ENCODE measurements at places on chromosomes 13 and 19.
A peak's percentile ranks its signal among the peaks of the same experiment; 100 is the strongest.

- no peak for DNase-seq
These were observed 2.9 kb upstream of the FKRP start for GRCh38 chr19:46742926-46743480.

DNA sequence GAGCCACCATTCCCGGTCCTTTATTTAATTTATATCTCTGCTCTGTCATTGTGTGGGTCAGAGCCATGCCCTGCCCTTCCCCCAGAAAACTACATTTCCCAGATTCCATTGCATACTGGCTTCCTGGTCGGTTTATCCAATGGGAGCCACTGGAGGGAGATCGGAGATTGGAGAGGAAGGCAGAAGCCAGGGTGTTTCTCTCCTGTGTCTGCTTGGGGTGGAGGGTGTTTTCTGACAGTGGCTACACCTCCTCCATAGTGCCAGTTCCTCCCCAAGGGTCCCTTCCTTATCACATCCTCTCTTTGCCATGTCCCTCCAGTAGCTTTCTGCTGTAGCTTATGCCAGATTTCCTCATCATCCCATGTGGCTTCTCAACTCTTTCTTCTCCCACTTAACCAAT, 19.0 kb downstream of the OLFM2 start:
- peak; percentile 67 for DNase-seq

- no peak for DNase-seq
These were observed 138.1 kb downstream of the PTPRS start for GRCh38 chr19:5202553-5202952.

DNA sequence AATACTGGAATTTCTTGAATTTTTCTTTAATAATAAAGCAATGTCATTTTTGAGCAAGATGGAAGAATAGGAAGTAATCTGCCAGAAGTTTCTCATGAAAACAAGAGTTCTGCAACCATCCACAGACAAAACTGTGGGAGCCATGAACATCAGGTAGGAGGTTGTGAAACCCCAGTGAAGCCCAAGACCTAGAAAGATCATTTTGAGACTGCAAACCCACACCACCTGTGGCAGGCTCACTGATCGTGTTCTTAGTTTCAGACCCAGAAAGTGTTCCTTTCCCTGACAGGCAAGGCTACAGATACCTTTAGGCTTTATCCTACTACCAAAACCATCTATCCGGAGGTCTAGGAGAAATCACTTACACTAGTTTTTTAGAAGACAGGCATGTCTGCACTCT, 2189.8 kb upstream of the PCDH20 start:
- DNase-seq: no peak

DNA sequence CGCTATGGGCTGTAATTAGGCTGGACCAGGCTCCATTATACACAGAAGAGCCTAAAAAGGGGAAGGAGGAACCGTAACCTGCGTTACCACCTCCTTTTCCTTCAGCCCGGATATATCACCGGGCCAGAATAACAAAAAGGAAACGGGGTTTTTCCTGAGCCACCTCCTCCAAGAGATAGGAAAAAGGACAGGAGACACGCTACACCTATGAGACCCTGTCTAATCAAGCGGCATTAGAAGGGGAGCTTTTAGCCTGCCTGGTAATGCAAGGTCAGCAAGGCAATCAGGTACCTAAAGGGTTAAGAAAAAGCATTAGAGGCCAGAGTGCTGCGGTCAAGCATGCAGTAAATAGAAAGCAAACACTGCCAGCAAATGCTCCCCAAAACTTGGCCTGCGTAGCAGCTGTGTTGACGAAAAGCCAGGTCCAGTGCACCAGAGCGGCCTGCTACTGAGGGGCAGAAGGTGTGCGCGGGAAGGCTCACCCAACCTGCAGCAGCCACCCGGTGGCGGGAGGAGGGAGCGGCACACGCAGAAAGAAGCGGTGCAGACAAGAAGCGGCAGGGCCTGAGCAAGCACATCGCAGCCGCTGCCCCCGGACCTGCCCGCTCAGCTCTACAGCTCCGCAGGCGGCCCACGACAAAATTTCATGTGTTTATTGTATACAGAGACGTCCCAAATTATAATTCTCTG, 1466.1 kb downstream of the UQCRFS1 start:
- DNase-seq: no peak

- no peak for DNase-seq
These were observed 15.0 kb downstream of the TDRD3 start for GRCh38 chr13:60411983-60412382.

GRCh38 chr13:110879482-110879881, 35.4 kb downstream of the ANKRD10 start:
- no peak for DNase-seq

DNA sequence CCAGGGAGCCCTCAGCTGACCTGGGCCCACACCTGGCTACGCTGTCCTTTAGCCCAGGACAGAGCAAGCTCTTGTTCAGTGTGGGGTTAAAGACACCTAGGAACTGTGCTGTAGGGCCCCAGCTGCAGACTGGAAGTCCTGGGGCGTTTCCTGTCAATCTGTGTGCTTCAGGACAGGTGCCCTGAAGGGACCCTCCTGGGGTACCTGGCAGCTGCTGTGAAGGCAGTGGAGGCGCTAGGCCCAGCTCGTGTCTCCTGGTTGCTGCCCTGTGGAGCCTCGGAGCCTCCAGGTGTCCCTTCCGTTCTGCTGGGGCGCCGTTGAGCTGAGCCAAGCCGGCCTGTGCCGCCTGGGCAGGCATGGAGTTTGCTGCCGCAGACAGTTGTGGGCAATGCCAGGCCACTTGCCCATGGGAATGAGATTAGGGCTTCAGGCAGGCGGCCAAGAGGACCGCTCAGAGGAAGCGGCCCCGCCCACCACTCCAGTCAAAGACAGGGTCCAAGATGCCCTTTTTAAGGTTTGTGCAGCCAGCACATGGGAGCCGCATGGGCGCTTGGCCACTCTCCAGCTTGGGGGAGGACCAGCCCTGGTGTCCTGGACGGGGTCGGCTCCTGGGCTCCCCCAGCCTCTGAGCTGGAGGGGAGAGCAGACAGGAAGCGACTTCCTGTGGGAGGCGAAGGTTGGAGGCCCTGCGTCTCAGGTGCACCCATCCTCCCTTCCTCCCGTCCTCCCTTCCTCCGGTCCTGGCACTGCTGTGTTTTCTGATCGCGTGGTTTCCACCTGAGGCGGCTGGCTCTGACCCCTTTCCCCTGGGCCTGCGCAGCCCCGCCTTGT, 4.0 kb downstream of the PTBP1 start:
- no peak for DNase-seq

DNA sequence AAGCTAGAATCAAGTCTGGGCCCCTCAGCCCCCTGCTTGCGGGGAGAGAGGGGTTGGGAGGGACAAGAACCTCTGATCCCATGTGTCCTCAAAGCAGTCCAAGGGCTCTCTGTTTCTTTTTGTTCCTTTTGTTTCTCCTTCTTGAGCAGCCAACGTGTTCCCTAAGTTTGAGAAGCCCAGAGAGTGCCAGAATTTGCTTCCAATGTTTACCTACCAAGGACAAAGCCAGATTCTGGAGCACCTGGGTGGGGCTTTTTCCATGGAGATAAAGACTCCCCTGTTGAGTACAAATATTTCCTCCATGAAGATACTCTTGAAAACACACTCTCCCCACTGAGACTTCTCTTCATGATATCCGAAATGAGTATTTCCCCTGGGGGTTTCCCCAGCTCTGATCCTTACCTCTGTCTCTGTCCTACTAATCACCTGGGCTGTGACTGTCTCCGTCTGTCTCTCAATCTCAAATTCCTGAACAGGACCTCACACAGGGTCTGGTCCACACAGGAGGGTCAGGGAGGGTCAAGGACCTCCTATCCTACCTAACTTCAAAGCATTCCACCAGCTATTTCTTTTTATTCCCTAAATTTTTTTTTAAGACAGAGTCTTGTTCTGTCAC, 27.4 kb downstream of the CD177 start:
- DNase-seq: no peak

DNA sequence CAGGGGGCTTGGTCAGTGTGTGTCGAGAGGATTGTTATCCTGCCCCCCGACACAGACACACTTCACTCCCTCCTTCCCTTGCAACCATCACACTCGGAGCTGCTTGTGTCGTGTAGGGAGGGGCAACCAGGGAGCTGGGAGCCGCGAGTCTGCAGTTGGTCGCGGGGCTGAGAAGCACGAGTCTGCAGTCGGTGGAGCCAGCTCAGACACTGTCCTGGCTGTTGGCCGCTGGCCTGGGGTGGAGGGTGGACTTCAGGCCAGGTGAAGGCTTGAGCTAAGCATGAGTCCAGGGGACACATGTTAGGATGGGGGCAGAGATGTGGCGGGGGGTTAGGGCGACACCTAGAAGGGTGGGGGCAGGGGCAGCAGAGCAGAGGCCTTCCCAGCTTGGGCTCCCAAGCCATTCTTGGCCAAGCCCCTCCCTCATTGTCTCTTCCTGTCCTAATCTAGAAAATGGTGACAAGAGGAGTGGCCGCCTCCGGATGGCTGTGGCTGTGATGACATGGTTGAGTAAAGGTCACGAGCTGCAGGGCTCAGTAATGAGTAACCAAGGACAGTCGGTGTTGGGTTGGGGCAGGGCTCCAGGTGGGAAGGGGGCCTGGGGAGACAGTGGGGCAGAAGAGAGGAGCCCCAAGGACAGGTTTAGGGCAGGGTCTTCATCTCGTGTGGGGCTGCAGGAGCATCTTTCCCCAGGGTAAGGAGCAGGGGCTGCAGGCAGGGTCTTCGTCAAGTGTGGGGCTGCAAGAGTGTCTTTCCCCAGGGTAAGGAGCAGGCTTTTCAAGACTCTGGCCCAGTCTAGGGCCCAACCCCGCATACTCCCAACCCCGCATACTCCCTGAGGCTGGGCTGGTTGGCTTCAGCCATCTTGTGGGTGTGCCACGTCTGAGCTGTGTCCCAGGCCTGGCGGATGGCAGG, 8.6 kb downstream of the PPP5C start:
- no peak for DNase-seq

GRCh38 chr19:11639245-11639601, 41.9 kb downstream of the ZNF627 start:
- DNase-seq: no peak

- DNase-seq: no peak
These were observed 826.0 kb downstream of the SLITRK1 start for GRCh38 chr13:83056269-83056668.

DNA sequence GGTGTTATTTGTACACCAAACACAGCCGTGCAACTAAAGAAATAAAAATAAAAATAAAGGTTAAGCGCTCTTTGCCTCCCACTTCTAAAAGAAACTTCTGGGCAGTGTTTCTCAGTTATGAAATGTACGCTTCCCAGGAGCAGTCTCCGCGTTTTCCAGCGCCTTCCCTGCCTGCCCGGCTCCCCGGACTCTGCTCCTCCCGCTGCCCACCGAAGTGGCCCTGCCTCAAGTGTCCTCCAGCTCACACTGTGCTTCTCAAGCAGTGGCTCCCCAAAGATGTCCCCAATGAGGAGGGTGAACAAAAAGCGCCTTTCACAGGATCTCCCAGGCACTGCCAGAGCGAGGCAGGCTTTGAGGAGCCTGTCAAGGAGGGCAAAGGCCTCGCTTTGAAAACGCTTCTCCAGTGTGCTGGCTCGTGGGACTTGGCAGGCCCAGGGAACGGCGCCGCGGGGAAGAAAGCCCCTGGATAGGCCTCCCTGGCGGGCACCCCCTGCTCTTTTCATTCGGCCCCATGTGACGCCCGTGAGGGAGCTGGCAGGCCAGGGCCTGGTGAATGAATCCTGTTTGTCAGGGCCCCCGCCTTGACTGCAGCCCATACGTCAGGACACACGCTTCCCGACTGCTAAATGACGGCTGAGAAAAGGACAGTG, 187.1 kb downstream of the FOXO1 start:
- DNase-seq: no peak

- no peak for DNase-seq
These were observed 12.7 kb downstream of the PRKCG start for GRCh38 chr19:53894707-53895106.

GRCh38 chr13:41007744-41008128, 11.4 kb downstream of the ELF1 start:
- DNase-seq: no peak

GRCh38 chr13:50629497-50629896, 214.0 kb downstream of the DLEU7 start:
- DNase-seq: no peak

DNA sequence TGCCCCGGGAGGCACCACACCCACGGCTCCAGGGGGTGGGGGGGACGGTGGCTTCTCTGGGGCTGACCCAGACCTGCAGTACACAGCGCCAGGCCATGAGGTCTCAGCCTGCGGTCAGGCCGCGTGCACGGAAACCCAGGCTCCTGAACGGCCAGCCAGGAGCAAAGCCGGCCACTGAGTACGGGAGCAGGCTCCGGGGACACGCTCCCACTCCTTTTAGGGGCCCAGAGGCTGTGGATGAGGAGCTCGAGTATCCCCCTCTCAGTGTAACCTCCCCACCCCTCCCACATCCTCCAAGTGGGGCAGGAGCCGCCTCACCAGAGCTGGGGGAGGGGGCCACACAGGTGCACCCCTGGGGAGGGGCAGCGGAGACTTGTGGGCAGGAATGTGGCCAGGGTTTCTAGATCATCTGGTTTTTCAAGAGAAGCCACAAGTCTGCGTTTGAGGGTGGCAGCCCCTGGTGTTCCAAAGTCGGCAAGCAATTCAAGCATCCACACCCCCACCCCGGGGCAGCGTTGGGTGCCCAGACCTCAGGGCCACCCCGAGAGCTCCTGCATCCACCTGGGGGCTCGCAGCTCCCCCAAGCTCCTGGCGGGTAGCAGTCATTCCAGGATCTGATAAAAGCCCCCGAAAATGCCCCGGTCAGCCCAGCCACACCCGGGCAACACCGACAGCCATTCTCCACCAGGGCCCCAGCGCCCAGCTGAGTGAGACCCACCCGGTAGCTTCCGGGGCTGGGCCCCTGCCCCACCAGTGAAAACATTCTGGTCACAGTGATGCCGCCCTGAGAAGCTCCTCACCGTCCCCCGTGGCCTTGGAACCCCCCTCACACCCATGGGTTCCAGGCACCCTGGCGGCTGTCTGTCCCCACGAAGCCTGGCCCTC, 6.1 kb downstream of the SBNO2 start:
- no peak for DNase-seq

GRCh38 chr19:1566392-1567115, 1.6 kb downstream of the MEX3D start:
- DNase-seq: no peak

DNA sequence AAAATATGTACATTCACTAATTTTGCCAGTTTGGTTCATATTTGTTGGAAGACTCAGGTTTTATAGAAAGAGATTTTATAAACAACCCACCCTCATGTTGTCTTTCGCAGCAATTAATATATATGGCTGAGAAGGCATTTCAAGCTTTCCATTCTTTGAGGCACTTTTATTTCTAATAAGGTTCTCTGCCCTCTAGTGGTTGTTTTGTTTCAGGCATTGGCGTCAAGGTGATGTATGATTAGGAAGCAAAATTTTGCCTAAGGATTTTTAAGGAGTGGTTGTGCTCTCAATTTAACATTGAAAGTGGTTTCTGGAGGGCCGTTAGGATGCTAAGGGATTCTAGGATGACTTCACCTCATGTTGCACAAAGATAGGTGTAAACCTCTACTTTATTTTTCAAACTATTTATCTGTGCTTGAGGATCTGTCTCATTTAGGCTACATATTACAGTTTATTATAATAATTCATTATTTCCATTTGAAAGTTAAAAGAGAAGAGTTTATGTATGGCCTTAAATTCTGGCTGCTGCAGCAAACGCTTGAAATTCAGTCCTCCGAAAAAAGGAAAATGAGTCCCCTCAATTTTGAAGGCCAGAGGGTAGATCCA, 35.9 kb downstream of the OXGR1 start:
- DNase-seq: peak; percentile 33

- DNase-seq: no peak
These were observed 748.6 kb upstream of the SPRY2 start for GRCh38 chr13:81089371-81090157.

GRCh38 chr19:43678512-43679261, 8.7 kb upstream of the PLAUR start:
- no peak for DNase-seq

Data from KBM-7 (cell line).